Breast epithelium (tissue), 4 donors: ENCODE measurements at places on chromosomes 1 and 21. TPM values are rescaled to one million over a fixed set of nuclear protein-coding genes. Genes with fewer than 3 reads are reported as not detected.

- no peak for DNase-seq
Measured at GRCh38 chr1:192442736-192443135, 125.9 kb downstream of the RGS21 start.

DNA sequence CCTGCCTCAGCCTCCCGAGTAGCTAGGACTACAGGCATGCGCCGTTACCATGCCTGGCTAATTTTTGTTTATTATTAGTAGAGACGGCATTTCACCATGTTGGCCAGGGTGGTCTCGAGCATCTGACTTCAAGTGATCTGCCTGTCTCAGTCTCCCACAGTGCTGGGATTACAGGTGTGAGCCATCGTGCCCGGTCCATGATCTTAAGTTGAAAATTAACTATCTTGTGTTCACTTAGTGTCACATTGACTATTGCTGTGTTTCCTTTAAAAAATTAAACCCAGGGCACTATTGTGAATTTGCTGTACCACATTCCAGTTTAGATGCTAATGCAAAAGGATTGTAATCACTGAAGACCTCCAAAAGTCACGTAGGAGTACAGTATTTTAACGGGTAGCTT, 14.1 kb downstream of the CMPK1 start:
- DNase-seq, result no peak

GRCh38 chr1:29713857-29714256, 477.5 kb downstream of the PTPRU start:
- DNase-seq, result no peak

GRCh38 chr1:204649721-204650521, 35.6 kb downstream of the LRRN2 start:
- DNase-seq, result no peak

- DNase-seq, result no peak
Measured at GRCh38 chr1:90579212-90579802, 137.8 kb downstream of the BARHL2 start.

DNA sequence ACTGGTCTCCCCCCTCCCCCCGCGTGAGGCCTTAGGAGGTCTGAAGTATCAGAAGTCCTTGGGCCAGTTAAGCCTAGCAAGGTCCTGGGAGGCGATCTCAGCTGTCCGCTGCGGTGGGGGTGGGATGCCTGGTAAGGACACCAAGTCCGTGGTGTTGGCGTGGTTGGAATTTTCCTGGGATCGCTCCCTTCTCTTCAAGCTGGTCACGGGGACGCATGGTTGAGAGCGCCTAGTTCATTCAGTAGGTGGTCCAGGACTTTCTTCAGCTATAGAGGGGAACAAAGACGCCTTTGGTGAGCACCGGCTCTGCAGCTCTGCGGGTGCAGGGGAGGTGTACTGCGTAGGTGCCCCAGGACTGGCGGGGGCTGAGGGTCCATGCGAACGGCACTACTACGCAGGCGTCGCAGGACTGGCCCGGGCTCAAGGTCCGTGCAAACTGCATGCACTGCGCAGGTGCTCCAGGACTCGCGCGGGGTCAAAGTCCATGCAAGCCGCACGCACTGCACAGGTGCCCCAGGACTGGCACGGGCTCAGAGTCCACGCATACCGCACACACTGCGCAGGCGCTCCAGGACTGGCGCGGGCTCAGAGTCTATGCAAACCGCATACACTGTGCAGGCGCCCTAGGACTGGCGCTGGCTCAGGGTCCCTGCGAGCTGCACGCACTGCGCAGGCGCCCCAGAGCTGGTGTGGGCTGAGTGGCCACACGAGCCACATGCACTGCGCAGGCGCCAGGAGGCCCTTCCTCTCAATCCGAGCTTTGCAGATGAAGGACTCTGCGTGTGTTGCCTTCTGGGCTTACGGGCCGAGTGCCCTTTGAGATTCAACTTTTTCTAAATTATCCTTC, 36.6 kb upstream of the HMGN1 start:
- DNase-seq, result peak; percentile 66

GRCh38 chr1:193437785-193438184, 251.4 kb upstream of the B3GALT2 start:
- DNase-seq, result no peak

DNA sequence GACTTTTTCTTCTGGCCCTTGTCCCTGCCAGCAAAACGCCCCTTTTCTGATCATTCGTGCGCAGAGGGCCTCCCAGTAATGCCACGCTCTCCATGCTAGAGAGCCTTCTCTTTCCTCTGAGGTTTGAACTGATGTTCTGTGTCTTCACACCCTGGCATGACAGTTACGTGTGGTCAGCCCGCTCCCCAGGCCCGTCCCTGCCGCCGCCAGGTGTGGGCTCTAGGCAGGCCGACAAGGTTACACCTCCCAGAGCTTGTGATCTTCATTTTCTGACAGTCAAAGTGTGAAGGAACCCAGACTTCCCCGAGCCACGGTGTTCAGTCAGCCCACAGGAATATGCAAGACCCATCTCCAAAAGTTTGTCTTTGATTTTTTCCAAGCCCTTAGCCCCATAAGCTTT, 265.6 kb downstream of the TM2D1 start:
- no peak for DNase-seq

- no peak for DNase-seq
Measured at GRCh38 chr1:57204942-57205787, 218.7 kb downstream of the DAB1 start.

DNA sequence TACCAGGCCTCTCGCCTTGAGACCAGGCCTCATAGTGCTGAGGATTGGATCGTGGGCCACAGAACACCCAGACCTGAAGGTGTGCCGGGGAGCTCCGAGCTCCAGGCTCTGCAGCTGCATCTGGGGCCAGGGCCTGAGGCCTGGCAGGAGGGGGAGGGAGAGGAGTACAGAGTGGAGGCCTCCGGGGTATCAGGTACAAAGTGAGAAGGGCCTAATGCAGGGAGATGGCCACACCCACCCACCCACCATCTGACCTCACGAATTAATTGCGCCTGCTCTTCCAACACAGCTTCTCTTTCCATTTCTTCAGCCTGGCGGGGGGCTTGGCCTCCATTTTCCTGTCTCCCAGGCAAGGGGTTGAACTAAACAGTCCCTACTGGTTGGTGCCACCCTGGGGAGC, 99.4 kb upstream of the ARHGEF16 start:
- DNase-seq, result no peak

- DNase-seq, result no peak
Measured at GRCh38 chr1:237492359-237492758, 398.4 kb downstream of the ZP4 start.

Gene OVAAL
- total RNA-seq, result not detected
